ENCODE measurements at places on chromosomes 3 and 15.
A peak's percentile ranks its signal among the peaks of the same experiment; 100 is the strongest.

GRCh38 chr3:157201648-157202278 lies 41.8 kb upstream of the CCNL1 start:
- no peak overlapping the region for H3K27ac ChIP-seq
- no peak for DNase-seq
- H3K36me3 ChIP-seq: no peaks in the 10 kb centered on the region
- no peak overlapping the region for H3K4me3 ChIP-seq
- no peaks in the 10 kb centered on the region for H3K27me3 ChIP-seq

GRCh38 chr15:78726870-78727551 lies 84.3 kb downstream of the ADAMTS7 start:
- no peak for DNase-seq
- no peaks in the 10 kb centered on the region for H3K27me3 ChIP-seq

DNA sequence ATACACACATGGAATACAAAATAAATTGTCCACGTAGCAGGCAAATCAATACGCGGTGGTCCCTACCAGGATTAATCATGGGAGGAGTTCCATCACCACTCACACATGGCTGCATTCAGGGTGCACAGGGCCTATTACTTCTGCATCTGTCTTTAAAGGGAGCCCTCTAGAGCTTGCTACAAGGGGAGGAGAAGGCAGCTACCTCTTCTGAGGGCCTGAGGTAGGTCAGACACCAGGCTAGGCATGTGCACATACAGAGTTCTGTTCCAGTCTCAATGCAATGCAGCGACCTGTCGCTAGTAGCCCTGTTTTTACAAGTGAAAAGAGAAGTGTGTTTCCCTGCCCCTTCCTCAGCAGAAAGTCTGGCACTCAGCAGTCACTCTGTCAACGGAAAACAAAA lies 102.7 kb downstream of the ROBO2 start:
- no peak for DNase-seq
- H3K4me3 ChIP-seq: no peak overlapping the region
- no peaks in the 10 kb centered on the region for H3K4me1 ChIP-seq
- no peaks in the 10 kb centered on the region for H3K27me3 ChIP-seq

GRCh38 chr3:10226293-10226692 lies 22.0 kb upstream of the TATDN2 start:
- H3K27ac ChIP-seq: no peak overlapping the region
- DNase-seq: no peak
- no peaks in the 10 kb centered on the region for H3K27me3 ChIP-seq

GRCh38 chr3:124459678-124460077 lies 270.6 kb upstream of the UMPS start:
- no peaks in the 10 kb centered on the region for H3K27me3 ChIP-seq
- no peaks in the 10 kb centered on the region for H3K36me3 ChIP-seq
- no peak overlapping the region for H3K4me3 ChIP-seq
- DNase-seq: no peak
- no peaks in the 10 kb centered on the region for H3K4me1 ChIP-seq

DNA sequence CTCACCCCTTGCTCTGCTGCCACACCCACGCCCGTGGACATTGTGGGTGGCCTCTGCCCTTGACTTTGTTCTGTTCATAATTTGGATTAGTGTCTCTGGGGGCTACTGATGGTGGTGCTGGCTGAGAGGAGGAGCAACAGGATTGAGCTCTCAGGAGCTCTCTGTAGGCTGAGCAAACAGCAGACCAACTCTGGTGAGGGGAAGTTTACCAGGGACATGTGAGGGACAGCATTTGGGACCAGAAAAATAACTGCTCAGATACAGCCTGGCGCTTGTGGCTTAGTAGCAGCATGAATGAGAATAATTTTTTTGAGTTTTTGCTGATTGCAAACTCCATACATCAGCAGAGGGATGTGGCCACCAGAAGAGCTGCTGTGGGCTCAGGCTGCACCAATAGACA lies 14.8 kb downstream of the PPCDC start:
- H3K27ac ChIP-seq: no peak overlapping the region
- peaks cover 45% of the 10 kb centered on the region for H3K4me1 ChIP-seq
- no peaks in the 10 kb centered on the region for H3K27me3 ChIP-seq
- no peaks in the 10 kb centered on the region for H3K36me3 ChIP-seq
- H3K4me3 ChIP-seq: no peak overlapping the region

DNA sequence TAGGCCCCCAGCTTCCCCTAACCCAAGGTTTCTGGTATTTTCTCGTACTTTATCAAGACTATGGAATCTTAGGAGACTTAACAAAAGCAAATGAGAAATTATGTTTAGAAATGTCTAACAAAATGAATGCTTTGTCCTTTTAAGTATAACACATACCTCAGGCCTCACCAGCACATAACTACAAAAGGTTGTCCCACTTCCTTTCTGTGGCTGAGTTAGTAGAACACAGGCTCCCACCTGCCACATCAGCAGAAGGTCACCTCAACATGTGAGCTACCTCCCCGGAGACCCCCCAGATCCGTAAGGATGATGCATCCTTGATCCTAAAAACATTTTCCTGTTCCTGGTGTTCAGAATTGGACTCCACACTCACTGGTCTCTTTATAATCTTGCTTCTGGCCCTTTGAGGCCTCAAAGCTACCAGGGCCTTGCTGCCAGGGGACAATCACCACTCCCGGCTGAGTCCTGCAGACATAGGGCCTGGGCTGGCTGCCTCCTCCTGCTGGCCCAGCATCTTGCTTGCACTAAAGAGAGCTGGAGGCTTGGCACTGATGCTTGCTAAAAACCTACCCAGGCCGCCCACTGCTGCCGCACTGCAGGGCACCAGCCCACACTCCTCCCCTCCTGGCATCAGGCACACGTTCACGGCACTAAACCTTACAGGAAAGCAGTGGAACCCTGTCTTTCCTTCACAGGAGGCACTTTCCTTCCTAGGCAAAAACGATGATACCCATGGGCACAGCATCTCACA lies 2.9 kb downstream of the CCRL2 start:
- H3K27me3 ChIP-seq: no peaks in the 10 kb centered on the region
- H3K27ac ChIP-seq: no peak overlapping the region
- no peak for DNase-seq

- no peak overlapping the region for H3K4me3 ChIP-seq
- no peaks in the 10 kb centered on the region for H3K36me3 ChIP-seq
- no peak for DNase-seq
- no peaks in the 10 kb centered on the region for H3K27me3 ChIP-seq
These were observed 841.9 kb downstream of the CADM2 start for GRCh38 chr3:85800676-85801075.

GRCh38 chr3:119834754-119835370 lies 53.0 kb downstream of the NR1I2 start:
- no peaks in the 10 kb centered on the region for H3K4me1 ChIP-seq
- H3K27ac ChIP-seq: no peak overlapping the region
- H3K27me3 ChIP-seq: no peaks in the 10 kb centered on the region
- no peak for DNase-seq

- DNase-seq: no peak
- H3K27ac ChIP-seq: no peak overlapping the region
- no peak overlapping the region for H3K4me3 ChIP-seq
- H3K36me3 ChIP-seq: no peaks in the 10 kb centered on the region
- no peaks in the 10 kb centered on the region for H3K27me3 ChIP-seq
These were observed 48.7 kb downstream of the BFSP2 start for GRCh38 chr3:133448478-133449122.

GRCh38 chr3:162998205-162998604 lies 1501.6 kb downstream of the OTOL1 start:
- no peak overlapping the region for H3K4me3 ChIP-seq
- no peaks in the 10 kb centered on the region for H3K36me3 ChIP-seq
- no peak for DNase-seq
- no peaks in the 10 kb centered on the region for H3K27me3 ChIP-seq

DNA sequence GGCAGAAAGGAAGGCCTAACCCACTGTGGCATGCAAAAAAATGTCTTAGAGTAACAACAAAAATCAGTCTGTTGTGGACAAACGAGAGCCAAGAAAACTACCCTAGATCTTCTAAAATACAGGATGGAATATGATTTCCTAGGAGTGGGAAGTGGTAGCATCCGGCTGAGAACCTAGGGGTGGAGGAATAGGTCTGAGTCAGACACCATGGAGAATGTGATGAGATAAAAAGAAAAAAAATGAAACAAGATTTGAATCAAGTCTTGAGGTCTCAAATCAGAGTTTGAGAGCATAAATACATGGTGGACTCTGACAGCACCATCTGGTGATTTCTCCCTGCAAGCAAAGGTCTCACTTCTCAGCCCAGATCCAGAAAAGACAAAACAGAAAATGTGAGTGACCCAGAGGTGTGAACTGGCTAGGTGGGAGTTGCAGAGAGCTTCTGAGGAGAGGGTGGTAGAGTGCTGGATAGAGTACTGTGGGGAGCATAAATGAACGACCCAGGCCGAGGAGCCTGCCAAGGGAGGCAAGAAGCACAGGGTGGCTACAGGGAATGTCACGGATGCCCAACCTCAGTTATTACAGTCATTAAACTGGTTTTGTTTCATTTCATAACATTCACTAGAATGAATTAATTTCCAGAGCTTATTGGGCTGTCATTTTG lies 27.6 kb upstream of the VEPH1 start:
- no peak overlapping the region for H3K4me3 ChIP-seq
- no peaks in the 10 kb centered on the region for H3K4me1 ChIP-seq
- H3K27me3 ChIP-seq: no peaks in the 10 kb centered on the region

- DNase-seq: peak; percentile 74
- H3K27ac ChIP-seq: no peak overlapping the region
- H3K4me1 ChIP-seq: no peaks in the 10 kb centered on the region
- H3K4me3 ChIP-seq: no peak overlapping the region
- H3K27me3 ChIP-seq: no peaks in the 10 kb centered on the region
- H3K36me3 ChIP-seq: no peaks in the 10 kb centered on the region
These were observed 27.7 kb downstream of the ITGA11 start for GRCh38 chr15:68404056-68404798.

DNA sequence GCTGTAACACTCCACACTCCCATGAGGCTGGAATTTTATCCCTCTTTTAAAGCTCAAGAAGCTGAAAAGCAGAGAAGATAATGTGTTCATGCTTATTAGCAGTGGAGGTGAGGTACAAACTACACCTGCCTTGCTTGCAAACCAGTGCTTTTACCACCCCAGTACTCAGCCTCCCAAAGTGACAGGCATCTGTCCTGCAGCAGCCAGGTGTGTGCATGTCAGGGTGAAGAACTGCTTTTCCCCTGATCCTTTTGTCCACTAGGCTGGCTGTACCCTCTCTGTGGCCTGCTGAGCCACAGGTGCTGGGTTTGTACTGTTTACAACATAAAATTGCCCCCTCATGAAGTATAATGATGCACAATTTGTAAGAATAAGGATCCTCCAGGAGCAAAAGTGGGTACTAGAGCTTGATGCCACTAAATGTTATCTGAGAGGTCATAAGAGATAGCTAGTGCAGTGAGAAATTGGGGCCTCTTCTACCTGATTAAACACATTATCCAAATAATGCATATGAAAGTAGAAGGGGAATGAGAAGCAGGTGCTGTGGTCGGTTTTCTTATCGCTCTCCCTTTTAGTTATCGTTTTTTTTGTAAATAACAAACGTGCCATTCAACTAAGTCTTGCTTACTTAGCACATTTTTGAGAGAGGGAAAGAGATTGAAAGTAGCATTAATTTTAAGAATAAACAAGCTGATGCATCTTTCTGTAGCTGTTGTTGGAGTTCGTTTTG lies 39.2 kb upstream of the GADL1 start:
- H3K4me3 ChIP-seq: no peak overlapping the region
- no peaks in the 10 kb centered on the region for H3K36me3 ChIP-seq
- DNase-seq: no peak

DNA sequence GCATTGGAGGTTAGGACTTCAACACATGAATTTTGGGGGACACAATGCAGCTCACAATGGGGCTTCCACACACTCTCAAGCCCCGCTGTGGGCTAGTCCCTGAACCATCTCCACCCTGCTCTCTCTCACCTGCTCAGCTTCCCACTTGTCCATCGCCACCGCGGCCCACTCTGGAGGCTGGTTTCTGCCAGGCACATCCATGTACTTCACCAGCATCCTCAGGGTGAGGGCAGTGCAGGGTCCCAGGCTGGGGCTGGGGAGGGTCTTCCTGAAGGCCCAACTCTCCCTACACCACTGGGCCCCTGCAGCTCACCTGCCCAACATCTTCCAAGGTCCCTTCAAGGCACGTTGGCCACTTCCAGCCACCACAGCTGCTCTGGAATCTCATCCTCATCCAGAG lies 46.4 kb downstream of the KLF15 start:
- no peaks in the 10 kb centered on the region for H3K4me1 ChIP-seq
- no peaks in the 10 kb centered on the region for H3K27me3 ChIP-seq
- no peak overlapping the region for H3K4me3 ChIP-seq

GRCh38 chr15:74889390-74889882 lies 406 bp upstream of the MPI start:
- no peak for DNase-seq
- no peak overlapping the region for H3K27ac ChIP-seq
- no peaks in the 10 kb centered on the region for H3K27me3 ChIP-seq
- H3K4me1 ChIP-seq: peaks cover 28% of the 10 kb centered on the region
- peak overlapping the region; percentile 75 for H3K4me3 ChIP-seq

GRCh38 chr3:154421083-154421482 lies 8.9 kb downstream of the GPR149 start:
- no peak for DNase-seq
- H3K4me3 ChIP-seq: no peak overlapping the region
- H3K27ac ChIP-seq: no peak overlapping the region

DNA sequence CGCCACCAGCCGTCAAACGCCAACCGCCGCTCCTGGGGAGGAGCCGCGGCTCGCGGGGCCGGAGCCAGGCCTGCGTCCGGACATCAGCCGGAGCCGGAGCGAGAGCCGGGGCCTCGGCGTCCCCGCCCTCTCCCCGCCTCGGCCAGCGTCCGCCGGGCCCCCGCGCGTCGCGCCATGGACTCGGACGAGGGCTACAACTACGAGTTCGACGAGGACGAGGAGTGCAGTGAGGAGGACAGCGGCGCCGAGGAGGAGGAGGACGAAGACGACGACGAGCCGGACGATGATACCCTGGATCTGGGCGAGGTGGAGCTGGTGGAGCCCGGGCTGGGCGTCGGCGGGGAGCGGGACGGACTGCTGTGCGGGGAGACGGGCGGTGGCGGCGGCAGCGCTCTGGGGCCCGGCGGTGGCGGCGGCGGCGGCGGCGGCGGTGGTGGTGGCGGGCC lies 359 bp downstream of the ARIH1 start:
- H3K36me3 ChIP-seq: peaks cover 8% of the 10 kb centered on the region
- DNase-seq: peak; percentile 76
- H3K27ac ChIP-seq: peak overlapping the region; percentile 99
- peak overlapping the region; percentile 84 for H3K4me3 ChIP-seq

GRCh38 chr3:179375091-179375999 lies 27.8 kb downstream of the MFN1 start:
- H3K27me3 ChIP-seq: no peaks in the 10 kb centered on the region
- DNase-seq: no peak

- H3K36me3 ChIP-seq: no peaks in the 10 kb centered on the region
- H3K27me3 ChIP-seq: no peaks in the 10 kb centered on the region
- H3K4me3 ChIP-seq: no peak overlapping the region
- H3K27ac ChIP-seq: peak overlapping the region; percentile 78
These were observed 36.5 kb upstream of the SPTBN5 start for GRCh38 chr15:41930221-41930866.
